Stimulated activated CD4-positive, alpha-beta T cell treated with anti-CD3 and anti-CD28 coated beads, Interleukin-1b, Interleukin-23, amount 100 ng/mL, for 24 hours (primary cell): ENCODE measurements at places on chromosomes 3 and 15.

GRCh38 chr3:187833799-187834578, 88.7 kb upstream of the BCL6 start:
- DNase-seq: no peak

GRCh38 chr3:133393691-133394474, 6.0 kb upstream of the BFSP2 start:
- DNase-seq: no peak

GRCh38 chr15:67181221-67181639, 73.2 kb downstream of the AAGAB start:
- DNase-seq: no peak

DNA sequence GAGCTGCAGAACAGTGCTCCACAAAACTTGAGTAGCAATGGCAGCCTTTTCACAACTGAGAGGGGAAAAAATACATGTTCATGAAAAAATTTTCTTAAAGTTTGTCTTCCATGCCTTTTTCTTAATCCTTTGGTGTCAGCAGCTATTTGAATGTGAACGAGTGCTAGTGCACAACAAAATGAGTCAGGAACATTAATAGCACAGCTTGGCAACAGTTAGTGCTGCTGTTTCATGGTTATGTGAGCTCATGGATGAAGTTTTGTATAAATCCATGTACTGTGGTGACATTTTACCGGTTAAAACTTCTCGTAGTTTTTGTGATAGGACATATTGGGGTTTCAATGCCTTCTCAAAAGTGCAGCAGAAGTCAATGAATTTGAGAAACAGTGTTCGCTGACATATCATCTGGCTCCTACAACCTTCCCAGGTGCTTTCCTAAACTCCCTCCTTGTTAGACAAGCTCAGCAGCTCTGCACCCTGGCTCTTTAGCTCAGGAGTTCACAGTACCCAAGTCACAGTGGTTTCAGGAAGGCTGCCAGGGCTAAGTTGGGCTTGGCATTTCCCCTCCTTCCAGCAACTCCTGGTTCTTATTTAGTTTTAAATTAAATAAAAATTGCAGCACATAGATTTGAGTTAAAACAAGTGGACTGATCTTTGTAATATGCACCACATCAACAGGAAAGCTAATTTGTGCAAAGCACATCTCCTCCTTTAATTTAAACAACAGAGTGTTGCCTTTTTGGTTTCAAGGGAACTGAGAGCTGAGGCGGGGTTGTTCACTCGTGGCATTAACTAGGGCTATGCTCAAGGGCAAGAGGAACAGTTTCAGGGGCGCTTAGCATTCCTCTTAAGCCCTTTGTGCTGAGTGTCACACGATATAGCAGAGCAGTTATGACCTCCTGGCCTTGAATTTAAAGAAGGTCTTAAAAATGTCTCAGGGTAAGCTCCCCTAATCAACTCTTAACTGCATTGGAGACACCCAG, 362.8 kb downstream of the CHST2 start:
- DNase-seq: no peak
